GM12878 (cell line): ENCODE measurements at places on chromosomes 1 and 21. TPM values are rescaled to one million over a fixed set of nuclear protein-coding genes. Genes with fewer than 3 reads are reported as not detected.

GRCh38 chr1:111151838-111152237 is 11.8 kb downstream of the CEPT1 start:
- H3K27ac ChIP-seq = peak overlapping the region; percentile 12
- peak overlapping the region; percentile 33; the same call in 1 of the 2 replicates for H3K4me3 ChIP-seq
- peaks cover 33% of the 10 kb centered on the region; the same call in 1 of the 2 replicates for H3K36me3 ChIP-seq
- H3K27me3 ChIP-seq = no peaks in the 10 kb centered on the region
- H3K4me1 ChIP-seq = peaks cover 4% of the 10 kb centered on the region

DNA sequence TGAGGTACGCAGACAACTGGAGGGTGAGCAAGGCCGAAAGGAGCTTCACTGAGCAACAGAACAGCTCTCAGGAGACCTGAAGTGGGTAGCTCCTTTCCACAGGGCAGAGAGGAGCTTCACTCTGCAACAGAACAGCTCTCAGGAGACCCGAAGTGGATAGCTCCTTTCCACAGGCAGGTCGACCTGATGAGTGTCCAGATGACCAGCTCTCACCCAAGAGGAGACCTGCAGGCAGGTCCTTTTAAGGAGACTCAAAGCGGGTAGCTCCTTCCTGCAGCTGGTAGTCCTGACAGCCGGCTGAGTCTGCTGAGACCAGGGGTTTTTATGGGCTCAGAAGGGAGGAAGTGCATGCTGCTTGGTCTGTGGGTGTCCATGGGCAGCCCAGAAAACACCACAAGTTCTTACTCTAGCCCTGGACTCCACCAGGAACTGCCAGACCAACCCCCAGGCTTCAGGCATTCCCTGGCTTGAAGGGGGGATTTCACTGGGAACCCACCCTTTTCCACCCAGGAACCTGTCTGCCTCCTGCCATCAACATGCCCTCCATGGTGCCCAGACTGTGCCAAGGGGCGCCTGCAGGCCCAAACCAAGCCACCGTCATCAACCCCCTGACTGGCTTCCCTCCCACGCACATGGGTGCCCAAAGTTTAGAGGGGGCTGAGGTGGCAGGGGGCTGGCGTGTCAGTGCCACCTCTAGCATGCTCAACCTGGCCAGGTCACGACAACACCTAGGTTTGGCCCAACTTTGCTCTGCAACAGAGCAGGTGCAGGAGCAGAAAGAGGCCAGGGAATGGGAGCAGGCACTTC is 43.6 kb downstream of the ZBTB8OS start:
- no peak overlapping the region for H3K27ac ChIP-seq
- no peaks in the 10 kb centered on the region for H3K27me3 ChIP-seq
- H3K4me1 ChIP-seq = no peaks in the 10 kb centered on the region
- no peaks in the 10 kb centered on the region; the same call in 1 of the 2 replicates for H3K36me3 ChIP-seq
- DNase-seq = no peak
- H3K4me3 ChIP-seq = no peak overlapping the region

DNA sequence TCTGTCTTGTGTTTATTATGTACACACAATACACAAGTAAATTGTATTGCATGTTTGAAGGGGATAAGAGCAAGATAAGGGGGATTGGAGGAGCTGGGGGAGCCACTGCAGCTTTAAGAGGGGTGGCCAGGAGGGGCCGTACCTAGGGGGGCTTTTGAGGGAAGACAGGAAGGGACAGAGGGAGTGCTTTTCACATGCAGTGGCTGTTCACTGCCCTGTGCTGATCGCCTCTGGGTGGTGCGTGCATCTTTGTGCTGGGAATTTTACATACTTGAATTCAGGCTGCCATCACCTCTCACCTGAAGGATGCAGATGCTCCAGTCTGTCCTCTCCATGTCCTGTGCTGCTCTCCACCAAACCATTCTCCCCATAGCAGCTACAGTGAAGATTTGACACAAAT is 179.5 kb downstream of the PTPRU start:
- no peaks in the 10 kb centered on the region for H3K4me1 ChIP-seq
- DNase-seq = no peak
- H3K27me3 ChIP-seq = no peaks in the 10 kb centered on the region; the same call in 1 of the 2 replicates

GRCh38 chr1:1021920-1022259 is 2.0 kb downstream of the AGRN start:
- H3K4me3 ChIP-seq = peak overlapping the region; percentile 70; the same call in 1 of the 2 replicates
- no peak for DNase-seq
- no peaks in the 10 kb centered on the region for H3K27me3 ChIP-seq
- peaks cover 7% of the 10 kb centered on the region for H3K4me1 ChIP-seq

DNA sequence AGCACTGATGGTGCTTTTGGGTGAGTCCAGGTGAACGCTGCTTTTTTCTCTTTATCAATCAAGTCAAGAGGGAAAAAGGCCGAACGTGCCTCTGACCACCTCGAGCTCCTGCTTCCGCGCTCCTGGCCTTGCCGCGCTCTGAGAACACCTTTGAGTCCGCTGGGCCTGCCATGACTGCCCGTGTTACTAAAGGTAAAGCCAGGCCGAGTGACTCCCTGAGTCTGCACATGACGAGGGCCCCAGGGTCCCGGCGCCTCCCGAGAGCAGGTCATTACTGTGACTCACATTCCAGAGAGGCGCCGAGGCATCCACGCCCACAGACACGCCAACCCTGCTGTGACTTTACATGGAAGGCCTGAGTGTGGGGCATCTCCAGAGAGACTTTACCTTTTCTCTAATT is 11.1 kb downstream of the POFUT2 start:
- no peaks in the 10 kb centered on the region for H3K4me1 ChIP-seq
- no peaks in the 10 kb centered on the region for H3K27me3 ChIP-seq
- no peak overlapping the region for H3K4me3 ChIP-seq
- no peaks in the 10 kb centered on the region for H3K36me3 ChIP-seq
- no peak overlapping the region for H3K27ac ChIP-seq
- DNase-seq = no peak

Gene PEAR1
- polyA plus RNA-seq = not detected in 2 replicates

Gene OMA1
- polyA plus RNA-seq = 60.5 and 66.4 TPM in 2 replicates
